ENCODE measurements at places on chromosomes 4 and X.
A peak's percentile ranks its signal among the peaks of the same experiment; 100 is the strongest.

GRCh38 chr4:149055624-149056023, 613.4 kb upstream of the NR3C2 start:
- no peak for ATAC-seq

DNA sequence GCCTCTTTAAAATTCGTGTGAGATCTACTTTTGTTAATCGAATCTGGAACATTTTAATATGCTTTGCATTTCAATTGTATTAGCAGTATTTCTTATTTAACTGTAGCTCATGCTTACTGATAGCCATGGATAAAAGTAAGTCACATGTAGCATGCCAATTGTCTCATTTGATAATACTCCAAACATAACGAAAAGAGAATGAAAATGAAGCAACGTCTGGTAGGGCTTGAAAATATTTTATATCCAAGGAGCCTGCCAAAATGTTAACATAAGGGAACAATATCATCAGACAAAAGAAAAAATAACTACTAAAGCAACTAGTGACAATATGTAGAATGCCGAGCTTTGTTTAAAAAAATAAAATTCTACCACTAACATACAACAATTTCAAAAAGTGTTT, 94.1 kb upstream of the MID1 start:
- no peak for ATAC-seq

- peak; percentile 92 for ATAC-seq
Measured at GRCh38 chrX:46686003-46686645, 72.8 kb downstream of the SLC9A7 start.

GRCh38 chrX:44815681-44816080, 28.1 kb upstream of the DUSP21 start:
- ATAC-seq = no peak

DNA sequence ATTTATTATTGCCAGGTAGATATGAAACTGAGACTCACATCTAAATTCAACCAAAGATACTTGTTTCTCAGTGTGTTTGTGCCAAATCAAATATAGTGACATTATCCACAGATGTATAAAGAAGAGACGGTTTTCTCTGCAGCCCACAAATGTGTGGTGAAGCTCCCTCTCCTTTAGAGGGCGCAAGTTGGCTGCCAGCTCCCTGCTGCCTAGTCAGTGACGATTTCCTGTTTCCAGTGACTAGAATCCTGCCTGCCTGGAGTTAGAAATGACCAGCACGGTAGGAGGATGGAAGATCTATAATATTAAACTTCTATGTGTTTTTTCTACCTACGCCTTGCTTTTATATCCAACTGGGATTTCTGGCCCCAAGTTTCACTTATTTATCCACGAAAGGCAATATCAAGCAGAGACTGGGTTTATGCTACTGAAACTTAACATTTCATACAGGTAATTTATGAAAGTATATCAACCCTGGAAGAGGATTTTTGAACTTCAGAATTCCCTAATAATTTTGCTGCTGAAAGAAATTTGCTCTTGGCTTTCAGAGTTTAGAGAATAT, 1793.7 kb upstream of the TENM3 start:
- no peak for ATAC-seq

DNA sequence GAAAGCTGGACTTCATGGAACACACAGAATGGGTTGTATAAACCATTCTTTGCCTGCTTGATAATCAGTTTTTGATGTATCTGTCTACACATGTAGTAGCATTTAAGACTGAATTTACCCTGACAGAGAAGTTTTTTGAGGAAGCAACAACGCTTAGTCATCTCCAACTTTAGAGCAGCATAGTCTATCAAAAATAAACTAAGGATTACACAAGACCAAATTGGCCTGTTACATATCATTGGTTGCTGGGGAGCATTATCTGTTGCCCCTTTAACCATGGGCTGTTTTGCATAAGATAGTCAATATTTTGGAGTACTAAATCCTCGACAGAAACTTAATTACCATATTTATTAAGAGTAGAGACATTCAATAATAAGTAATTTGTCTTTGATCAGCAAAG, 347.4 kb downstream of the FAM47B start:
- ATAC-seq = no peak

GRCh38 chr4:1975391-1975801, 33.4 kb downstream of the NELFA start:
- no peak for ATAC-seq

GRCh38 chr4:57710053-57710452, 599.9 kb upstream of the IGFBP7 start:
- no peak for ATAC-seq

GRCh38 chr4:165986956-165987698, 114.1 kb downstream of the TLL1 start:
- ATAC-seq = no peak

DNA sequence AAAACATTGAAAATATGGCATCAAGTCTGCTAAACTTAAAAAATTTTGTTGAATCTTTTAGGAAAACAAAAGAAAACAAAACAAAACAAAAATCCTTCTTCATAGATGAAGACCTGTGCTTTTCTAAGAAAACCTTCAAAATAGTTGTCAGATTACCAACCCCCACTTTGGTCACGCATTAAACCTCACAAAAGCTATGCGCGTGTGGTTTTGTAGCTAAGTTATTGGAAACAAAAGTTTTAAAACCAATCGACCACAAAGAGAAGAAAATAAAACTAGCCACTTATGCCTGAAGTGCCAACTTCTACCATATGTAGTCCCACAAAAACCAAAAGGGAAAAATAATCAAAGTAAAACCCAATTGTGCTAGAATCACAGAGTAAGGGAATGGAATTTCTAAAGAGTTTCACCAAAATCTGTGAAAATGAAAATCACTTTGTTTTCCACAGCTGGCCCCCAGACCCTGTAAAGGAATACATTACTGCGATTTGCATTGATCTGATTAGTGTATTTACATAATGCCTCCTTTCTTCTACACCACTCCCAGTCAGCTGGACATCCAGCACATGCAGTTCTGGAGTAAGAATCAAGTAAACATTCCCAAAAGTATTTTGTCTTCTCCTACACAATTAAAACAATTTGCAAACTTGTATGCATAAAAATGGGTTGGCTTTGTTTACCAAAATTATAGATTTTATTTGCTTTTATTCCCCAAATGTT, 330.1 kb upstream of the DKK2 start:
- no peak for ATAC-seq

- ATAC-seq = no peak
Measured at GRCh38 chr4:78661086-78661690, 109.6 kb downstream of the ANXA3 start.
